Stimulated activated CD4-positive, alpha-beta T cell treated with anti-CD3 and anti-CD28 coated beads, Interleukin-12 subunit alpha, Interleukin-12 subunit beta, amount 100 ng/mL, for 48 hours (primary cell): ENCODE measurements at places on chromosomes 12 and 14.

DNA sequence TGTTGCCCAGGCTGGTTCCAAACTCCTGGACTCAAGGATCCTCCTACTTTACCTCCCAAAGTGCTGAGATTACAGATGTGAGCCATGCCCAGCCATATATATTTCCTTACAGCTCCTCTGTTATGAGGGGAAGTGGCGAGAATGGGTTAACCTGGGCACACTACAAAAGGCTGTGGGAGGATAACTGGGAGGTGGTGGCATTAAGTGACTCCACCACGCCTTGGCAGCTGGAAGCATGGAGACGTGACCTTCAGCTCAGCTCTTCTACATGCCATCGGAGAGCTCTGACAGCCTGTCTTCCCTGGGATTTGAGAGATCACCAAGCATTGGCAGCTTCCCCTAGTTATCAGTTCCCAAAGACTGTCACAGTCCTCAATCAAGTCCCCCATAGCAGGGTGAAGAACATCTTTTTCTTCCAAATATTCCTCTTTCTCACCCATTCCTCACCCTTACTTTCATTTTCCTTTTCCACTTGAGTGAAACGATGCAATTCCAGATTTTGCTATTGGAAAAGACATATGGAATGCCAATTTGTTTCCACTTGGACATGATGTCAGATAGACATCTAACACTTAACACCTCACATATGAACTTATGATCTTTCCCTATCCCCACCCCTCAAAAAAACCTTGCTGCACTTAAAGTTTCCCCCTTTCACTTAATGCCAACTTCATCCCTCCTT is 48.5 kb downstream of the PHLDA1 start:
- DNase-seq, result no peak

- no peak for DNase-seq
These were observed 521.1 kb upstream of the MGAT4C start for GRCh38 chr12:86777325-86777724.

- no peak for DNase-seq
These were observed 22.8 kb downstream of the PPP1R12A start for GRCh38 chr12:79911889-79912656.

DNA sequence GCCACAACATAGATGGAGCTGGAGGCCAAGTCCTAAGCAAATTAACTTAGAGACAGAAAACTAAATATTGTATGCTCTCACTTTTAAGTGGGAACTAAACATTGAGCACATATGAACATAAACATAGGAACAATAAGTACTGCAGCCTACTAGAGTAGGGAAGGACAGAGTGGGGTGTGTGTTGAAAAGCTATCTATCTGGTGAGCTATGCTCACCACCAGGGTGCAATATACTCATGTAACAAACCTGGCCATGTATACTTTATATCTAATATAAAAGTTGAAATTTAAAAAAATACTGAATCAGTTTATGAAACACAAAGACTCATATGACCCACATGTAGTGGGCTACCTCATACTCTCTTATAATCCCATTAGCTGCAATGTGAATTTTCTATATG is 1305.0 kb downstream of the LRFN5 start:
- DNase-seq, result no peak

GRCh38 chr12:63989301-63989845 is 144.9 kb downstream of the SRGAP1 start:
- no peak for DNase-seq

- no peak for DNase-seq
These were observed 20.7 kb downstream of the SLC6A12 start for GRCh38 chr12:193261-193660.

GRCh38 chr12:49251357-49251756 is 13.5 kb upstream of the TUBA1C start:
- no peak for DNase-seq
